ENCODE measurements at places on chromosomes 4 and X. TPM values are rescaled to one million over a fixed set of nuclear protein-coding genes. Genes with fewer than 3 reads are reported as not detected.

GRCh38 chr4:98711526-98711925, 53.1 kb upstream of the TSPAN5 start:
- DNase-seq: no peak

Gene TCP11X1
- total RNA-seq: not detected

Gene CXorf51A
- not detected for total RNA-seq

Gene SPANXN4
- not detected for total RNA-seq

Gene NUP54
- 47.2 TPM for total RNA-seq

Gene CLNK
- total RNA-seq: 0.31 TPM

DNA sequence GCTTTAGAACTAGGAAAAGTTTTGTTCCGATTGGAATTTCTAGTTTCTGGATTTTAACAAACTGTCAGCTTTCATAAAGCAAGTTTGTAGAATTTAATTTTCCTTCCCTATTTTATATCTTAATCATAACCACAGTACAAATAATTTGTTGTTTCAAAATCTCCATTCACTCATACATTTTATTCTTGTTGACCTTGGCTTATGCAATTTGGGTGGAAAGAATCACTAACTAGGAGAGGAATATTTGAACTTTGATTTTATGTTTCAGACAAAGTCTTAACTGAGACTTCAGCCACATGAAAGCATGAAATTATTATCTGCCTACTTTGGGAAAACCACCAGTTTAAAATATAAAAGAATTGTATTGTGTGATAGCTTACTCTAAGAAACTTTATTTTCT, 427.9 kb downstream of the SPRY1 start:
- DNase-seq: no peak

Gene GABRB1
- total RNA-seq: not detected

- no peak for DNase-seq
Measured at GRCh38 chr4:143382596-143382995, 45.9 kb downstream of the GAB1 start.

GRCh38 chr4:16729336-16729735, 169.1 kb downstream of the LDB2 start:
- DNase-seq: no peak

Gene NUDT10
- total RNA-seq: 4.6 TPM
